Fibroblast of skin of left biceps (primary cell): ENCODE measurements at places on chromosomes 16 and 17.

GRCh38 chr17:51365090-51365489 lies 104.7 kb downstream of the UTP18 start:
- DNase-seq: no peak

DNA sequence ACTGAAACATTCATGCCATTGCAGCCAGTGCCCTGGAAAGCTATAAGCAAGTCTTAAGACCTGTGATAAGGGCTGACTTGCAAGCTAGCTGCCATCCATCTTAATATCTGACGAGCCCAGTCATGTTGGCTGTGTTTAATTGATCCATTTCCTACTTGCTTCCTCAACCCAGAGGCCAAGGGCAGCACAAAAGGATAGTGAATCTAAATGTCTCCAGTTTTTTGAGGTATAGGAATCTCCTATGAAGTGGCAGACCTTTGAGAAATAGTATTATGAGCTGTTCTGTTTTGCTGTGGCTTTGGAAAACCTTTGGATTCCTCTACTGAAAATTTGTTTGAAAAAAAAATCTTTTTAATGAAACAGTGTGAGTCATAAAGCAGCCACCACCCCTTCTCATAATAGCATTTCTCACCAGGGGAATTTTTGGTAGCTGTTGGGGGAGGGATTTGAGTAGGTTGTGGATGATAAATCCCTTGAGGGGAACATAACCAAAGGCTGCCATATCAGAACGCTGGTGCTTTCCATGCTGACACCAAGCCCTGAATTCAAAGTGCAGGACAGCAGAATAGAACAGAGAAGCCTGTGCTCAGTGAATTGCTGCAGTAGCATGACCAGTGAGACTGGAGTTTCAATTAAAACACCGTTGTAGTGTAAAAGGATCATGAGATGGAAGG lies 12.9 kb downstream of the ZNRF1 start:
- peak; percentile 75 for DNase-seq

DNA sequence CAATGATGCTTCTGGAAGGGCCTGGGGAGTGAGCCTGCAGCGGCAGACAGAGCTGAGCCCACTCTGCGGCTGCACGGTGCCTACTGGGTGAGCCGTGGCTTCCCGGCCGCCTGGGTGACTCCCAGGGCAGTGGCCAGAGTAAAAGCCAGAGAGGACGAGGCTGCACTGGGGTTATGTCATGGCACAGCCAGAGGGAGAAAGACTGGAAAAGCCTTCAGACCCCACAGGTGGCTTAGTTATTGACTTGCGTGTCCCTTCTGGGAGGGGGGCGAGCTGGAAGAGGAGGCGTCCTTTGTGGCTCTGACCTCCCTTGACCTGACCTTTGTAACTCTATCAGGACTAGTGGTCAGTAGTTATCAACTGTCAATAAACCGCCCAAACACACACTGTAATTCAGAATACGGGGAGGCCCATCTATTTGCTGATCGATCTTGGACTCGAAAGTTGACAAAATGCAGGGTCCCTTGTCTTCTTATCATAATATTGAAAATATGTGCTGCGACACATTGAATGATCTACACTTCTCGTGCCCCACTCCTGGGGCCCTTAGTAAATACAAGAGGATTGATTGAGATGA lies 385.9 kb upstream of the ZFHX3 start:
- no peak for DNase-seq

GRCh38 chr17:8116776-8117175 lies 1.5 kb downstream of the ALOXE3 start:
- no peak for DNase-seq

DNA sequence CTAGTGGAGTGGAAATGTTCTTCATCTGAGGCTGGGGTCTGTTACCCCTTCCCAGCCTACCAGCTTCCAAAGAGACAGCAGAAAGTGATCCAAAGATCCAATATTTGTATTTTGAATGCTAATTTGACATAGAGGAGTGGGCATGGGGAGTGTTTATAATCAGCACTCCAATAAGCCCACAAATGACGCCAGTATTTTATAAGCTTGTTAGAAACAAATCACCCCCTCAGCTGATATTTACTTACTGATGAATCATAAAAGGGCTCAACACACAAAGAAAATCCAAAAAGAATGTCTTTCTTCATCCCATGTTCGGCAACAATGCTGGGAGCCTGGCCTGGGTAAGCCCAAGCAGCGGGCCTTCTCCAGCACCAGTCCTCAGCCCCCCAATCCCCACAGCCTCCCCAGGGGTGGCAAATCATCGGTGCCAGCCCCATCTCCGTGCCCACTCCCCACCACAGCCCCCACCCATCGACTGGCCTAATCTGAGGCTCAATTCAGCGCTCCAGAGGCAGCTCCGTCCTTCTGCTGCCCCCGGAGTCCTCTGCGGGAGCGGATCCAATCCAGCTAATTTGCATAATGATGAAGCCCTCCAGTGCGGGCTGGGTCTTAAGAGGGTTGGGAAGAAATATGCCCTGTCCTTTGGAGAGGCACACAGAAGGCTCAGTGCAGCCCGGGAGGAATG lies 169.5 kb downstream of the C16orf78 start:
- no peak for DNase-seq

GRCh38 chr17:60066576-60066975 lies 12.1 kb downstream of the HEATR6 start:
- no peak for DNase-seq

- DNase-seq: no peak
These were observed 1.4 kb downstream of the MMD start for GRCh38 chr17:55420067-55420775.

- no peak for DNase-seq
These were observed 43.2 kb downstream of the CLEC16A start for GRCh38 chr16:10987361-10988163.

- DNase-seq: no peak
These were observed 11.7 kb downstream of the TUBB3 start for GRCh38 chr16:89934611-89935553.

DNA sequence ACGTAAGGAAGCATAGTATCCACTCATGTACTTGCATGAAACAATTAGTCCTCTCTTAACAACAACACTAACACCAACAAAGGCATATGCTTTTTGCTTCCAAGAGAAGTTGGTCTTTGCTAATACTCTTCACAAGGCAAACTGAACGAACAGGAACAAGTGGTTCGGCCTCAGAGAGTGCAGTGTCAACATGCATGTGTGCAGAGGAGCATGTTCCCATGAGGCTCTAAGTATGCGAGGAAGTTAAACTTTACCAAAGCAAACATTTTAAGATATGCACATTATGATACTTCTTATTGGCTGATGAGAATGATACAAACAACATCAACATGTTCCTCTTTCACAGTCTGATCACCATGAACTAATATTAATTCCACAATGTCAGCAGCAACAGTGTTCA lies 285.3 kb upstream of the IRX5 start:
- no peak for DNase-seq

- no peak for DNase-seq
These were observed 147.0 kb upstream of the CIBAR2 start for GRCh38 chr16:85259115-85259831.

- DNase-seq: no peak
These were observed 868 bp downstream of the FAM20A start for GRCh38 chr17:68600067-68600930.

DNA sequence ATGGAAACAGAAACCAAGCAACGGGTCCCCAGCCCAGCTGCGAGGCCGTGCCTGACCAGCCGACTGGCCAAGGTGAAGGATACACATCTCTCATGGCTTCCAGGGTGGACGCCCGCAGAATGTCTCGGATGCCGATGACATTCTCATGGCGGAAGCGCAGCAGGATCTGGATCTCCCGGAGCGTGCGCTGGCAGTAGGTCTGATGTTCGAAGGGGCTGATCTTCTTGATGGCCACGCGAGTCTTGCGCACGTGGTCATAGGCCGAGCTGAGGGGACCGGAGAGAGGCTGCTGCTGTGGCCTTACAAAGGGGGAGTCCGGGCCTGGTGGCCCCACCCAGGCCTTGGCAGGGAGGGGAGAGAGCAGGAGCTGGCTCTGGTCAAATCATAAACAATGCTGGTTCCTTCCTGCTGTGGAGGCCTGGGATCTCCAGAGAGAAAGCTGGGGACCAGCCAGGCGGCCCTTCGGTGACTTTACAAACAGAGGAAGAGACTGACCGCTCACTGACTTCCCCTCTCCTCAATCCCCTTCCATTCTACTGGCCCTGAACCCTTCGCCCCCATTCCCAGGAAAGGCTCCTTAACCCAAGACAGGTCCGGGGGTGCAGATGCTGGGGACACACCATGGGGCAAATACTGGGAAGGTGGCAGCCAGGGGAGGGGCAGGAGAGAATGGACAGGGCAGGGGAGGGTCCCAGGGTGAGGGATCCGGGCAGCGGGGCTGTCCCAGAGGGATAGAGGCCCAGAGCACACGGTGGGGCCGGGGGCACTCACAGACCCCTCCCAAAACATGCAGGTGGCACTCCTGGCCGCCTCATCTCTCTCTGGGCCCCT lies 1.1 kb downstream of the MAPK3 start:
- DNase-seq: no peak

DNA sequence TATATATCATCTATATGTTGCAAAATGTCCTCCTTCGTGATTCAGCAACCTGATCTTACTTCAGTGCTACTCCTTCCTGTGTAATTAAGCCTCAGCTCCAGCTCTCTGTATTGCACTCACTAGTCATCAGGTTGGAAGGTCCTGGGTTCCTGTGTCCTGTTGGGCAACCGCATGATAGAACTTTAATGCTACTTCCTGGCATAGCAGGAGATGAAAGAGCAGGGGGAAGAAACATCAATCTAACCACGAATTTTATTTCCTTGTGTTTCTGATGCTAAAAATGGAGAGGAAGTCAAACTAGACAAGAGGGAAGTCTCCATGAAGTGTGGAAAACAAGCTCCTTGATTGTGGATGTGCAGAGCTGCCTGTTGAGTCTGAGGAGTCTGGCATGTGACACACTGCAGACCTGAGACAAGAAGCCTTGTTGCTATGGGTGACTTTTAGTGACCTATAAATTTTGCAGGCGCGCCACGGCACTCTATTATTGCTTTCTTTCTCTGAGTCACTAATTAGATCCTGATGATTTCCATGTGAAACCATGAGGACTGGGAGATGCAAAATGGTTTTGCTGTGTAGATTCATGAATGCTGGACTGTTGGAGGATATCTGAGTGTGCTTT lies 25.6 kb downstream of the IGSF6 start:
- peak; percentile 79 for DNase-seq

- no peak for DNase-seq
These were observed 72.7 kb downstream of the GAS7 start for GRCh38 chr17:10125531-10126275.
